Suppressor macrophage treated with lipopolysaccharide for 1 hour (primary cell): ENCODE measurements at places on chromosomes 4 and X.

DNA sequence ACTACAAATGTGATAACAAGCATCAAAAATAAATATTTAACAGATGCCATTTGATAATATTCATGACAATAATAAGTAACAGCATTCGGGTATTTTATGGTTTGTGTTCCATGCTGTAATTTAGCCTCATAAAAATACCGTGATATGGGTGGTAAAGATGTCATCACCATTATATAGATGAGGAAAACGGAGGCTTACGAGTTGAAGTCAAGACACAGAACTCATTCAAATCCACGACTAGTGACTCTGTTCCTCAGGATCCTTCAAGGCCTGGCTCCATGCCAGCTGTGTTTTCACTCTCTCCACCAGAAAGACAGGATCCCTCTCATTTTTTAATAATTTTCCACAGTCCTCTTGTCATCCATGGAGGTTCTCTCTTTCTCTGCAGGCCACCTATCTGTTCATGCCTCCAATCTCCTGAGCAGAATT, 94.5 kb downstream of the APBB2 start:
- DNase-seq: no peak

DNA sequence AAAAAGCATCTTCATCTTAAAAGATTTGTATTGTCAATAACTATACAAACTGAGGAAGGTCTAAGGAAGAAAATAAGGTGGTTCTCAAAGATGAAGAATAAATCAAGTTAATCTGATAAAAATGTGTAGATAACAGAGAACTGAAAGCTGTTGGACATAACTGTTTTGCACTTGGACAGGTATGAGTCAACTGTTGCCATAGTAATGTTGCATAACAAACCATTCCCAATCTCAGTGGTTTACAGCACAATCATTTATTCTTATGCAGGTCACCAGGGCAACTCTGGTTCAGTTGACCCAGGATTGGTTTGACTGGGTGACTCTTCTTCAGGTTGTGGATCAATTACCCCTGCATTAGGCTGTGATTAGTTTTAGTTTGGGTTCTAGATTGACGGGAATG, 2197.7 kb downstream of the ARAP2 start:
- no peak for DNase-seq

DNA sequence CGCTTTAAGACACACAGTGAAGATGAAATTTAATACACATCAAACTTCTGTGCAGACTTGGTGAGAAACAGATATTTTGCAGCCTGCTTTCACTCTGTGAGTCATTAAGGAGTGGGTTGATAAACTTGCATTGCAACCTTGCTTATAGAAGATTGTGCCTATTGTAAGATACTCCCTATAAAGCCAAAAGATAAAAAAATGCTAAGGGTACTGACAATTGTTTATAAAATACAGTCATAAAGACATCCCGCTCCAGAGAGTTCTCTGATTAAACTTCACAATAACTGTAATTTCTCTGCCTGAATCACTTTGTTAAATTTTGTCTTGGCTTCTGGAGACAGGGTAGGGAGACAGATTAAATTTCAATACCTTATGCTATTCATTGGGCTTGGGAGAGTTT, 49.1 kb downstream of the GALNT7 start:
- peak; percentile 38 for DNase-seq

DNA sequence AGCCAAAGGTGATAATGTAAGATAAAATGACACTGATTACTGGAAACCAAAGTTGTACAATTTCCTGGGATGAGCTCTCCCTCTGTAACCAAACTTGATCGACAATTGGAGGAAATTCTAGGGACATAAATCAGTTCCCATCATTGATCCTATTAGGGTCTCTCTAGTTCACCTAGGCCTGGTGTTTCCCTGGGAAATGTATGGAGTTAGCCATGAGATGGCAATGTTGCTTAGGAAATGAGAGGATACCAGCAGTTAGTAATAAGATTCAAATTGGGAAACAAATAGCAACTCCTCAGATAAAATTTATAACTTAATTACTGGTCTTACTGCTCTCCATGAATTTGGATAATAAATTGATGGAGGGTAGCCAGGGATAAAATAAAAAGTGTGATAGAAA, 52.2 kb downstream of the SPATA18 start:
- DNase-seq: no peak

GRCh38 chr4:139524062-139524631, 31.9 kb downstream of the SETD7 start:
- DNase-seq: no peak

DNA sequence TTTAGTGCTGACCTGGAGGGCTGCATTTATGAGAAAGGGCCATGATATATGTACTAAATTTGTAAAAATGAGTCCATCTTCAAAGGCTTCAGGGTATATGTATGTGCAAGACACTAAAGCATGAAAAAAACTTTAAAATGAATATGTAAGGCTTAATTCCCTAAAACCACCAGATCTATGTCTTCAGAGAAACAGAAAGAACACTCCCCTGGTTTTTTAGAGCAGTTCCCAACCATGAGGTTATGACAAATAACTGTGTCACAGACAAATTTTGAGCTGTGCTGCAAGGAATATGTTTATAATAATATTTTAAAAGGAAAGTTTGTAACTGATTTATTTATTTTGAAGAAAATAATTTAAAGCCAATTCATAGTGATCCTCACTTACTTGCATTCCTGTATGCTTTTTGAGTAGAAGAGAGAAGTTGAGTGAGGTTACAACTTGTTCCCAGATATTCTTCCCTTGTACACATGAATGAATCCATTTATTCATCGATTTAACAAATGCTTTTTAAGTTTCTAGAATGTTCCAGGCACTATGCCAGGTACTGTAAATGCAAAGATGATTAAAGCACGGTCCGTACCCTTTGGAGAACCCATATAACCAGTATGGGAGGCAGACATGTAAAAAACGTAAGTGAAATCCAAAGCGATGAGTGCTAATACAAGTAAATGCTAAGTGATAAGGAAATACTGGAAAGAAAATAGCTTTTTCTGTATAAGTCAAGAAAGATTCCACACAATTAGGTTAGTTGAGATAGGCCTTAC, 295.2 kb upstream of the DIAPH2 start:
- no peak for DNase-seq

DNA sequence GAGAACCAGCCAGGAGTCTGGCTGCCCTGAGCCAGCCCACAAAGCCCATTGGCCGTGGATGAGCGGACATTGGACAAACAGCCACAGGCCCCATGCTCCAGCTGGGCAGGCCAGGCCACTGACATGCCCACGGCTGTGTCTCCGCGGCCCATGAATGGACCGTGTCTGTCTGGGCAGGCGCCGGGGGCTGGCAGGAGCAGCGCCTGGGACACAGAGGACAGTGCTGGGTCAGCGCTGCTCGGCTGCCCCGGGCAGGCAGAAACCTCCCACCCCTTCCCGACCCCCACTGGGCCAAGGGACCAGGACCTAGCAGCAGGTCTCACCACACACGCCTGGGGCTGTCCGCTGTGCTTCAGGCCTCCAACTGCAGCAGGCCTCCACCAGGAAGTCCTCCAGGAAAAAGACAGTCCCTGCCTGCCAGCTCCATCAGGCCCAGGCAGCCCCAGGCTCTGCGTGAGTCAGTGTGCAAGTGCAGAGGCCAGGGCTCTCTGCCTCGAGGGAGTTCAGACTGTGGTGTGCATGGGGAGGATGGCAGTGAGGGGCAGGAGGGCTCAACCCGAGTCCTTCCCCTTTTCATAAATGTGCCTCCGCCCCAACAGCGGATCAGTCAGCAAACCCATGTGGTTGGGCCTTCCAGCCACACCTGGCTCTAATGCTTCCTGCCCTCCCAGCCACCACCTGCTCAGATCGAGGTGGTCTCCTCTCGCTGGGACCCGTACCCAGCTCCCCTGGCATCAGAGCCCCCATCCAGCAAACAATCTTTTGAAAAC, 17.2 kb upstream of the FGFR3 start:
- no peak for DNase-seq

- no peak for DNase-seq
Measured at GRCh38 chr4:41028392-41029076, 185.8 kb downstream of the APBB2 start.
